ENCODE measurements at places on chromosomes 16 and 17.

GRCh38 chr17:41653892-41654677, 29.7 kb upstream of the KRT17 start:
- no peak for DNase-seq

GRCh38 chr16:15747937-15748336, 97.9 kb downstream of the NDE1 start:
- DNase-seq, result no peak

DNA sequence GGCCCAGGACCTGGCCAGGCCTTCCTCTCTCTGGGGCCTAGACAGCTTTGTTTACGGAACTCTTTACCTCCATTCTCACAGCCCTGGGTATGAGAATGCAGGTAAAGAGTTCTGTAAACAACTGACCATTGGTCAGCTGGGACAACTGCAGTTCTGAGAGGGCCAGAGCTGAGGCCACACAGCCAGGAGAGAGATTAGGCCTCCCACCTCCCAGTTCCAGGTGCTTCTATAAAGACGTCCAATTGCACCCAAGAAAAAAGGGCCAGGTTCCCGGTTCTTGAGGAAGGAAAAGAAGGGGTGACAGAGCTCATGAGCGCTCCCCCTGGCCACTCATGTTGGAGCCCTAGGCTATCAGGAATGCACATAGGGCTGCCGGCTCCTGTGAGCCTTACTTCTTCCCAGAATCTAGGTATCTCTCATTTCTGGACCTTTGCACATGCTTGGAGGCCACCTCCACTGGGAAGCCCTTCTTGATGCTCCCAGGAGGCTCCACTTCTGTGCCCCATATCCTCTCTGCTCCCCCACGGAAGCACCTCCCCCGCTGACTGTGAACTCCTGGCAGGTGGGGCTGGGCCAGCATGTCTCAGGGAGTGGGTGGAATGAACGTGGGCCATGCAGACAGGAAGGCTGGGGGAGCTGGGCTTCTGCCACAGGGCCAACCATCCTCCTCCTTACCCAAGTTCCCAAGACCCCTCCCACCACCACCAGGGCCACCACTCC, 13.1 kb downstream of the CNGB1 start:
- DNase-seq, result no peak

DNA sequence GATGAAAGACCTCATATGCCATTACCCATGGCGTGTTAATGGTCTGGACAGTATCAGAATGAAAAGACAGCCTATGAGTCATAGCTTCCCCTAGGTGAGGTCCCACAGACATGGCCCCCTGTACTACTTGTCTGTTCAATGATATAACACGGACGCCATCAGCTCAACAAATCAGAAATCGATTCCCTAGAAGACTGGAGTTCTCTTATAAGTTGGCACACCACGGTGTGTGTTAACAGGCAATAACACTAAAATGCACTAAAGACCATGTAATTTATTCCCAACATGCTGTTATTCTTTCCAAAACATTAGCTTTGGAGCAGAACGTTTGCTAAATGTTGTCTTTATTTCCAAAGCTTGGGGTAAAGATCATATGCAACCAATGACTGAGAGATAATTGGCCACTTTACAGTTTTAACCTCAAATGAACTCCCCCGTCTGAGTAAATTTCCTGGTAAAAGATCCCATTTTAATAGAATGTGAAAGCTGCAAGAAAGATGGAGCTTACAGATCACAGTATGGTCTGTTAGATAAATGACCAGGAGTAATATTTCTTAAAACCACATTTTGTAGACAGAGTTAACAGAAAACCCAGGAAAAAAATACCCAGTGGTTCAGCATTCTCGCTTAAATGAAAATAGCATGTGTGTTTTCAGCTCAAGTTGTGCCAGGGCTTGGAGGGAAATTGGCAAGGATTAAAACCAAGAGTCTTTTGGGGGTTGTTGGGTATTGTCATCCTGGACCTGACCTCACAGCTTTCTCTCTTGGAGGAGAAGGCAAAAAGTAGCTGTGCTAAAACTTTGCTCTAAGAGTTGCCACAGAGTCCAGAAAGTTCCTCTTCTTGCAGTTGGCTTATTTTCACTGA, 65.9 kb downstream of the PCTP start:
- DNase-seq, result no peak

DNA sequence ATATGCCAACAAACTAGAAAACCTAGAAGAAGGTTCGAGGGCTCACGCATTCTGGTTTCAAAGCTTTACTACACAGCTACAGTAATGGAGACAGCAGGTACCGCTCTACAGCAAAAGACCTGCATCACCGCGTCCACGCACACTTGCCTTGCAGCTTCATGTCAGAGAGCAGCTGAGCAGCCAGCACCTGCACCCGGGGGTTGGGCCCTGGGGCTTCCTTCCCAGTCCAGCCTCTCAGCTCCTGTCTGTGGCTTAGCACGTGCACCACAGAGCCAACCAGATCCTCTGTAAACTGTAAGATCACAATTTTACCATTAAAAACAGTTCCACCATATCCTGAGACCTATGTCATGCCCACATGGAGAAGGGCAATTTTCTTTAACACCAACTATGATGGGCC, 15.3 kb downstream of the MEAK7 start:
- DNase-seq, result no peak

DNA sequence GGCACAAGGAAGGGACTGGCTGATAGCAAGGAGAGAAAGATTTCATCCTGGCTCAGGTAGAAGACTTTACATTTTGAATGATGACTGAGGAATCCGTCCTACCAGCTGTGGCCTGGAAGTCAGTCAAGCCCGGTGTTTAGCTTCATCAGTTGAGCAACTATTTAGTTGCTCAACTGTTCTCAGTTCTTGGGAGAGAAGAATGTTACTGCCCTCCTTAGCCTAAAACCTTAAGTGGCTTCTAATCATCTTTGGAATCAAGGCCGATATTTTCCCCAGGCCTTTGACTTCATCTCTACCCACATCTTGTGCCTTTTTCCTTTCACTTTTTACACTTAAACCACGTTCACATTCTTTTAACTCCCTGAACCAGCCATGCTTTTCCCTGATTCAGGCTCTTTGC, 17.3 kb upstream of the RBL2 start:
- DNase-seq, result no peak

DNA sequence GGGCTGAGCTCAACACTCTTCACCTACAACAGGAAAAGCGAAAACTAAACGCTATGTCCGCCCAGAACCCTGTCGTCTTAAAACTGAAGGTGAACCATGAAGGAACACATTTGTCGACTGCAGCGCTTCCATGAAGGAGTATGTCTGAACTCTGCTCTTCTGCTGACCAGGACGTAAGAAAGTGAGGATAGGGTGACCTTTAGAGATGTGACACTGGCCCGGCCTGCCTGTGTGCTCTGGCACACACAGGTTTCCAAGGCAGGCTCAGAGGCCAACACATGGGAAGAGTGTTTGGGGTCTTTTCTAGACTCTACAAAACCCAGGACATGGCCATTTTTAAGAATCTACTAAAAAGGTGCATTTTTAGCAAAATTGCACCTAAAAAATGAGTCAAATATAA, 21.1 kb downstream of the MARF1 start:
- DNase-seq, result no peak

DNA sequence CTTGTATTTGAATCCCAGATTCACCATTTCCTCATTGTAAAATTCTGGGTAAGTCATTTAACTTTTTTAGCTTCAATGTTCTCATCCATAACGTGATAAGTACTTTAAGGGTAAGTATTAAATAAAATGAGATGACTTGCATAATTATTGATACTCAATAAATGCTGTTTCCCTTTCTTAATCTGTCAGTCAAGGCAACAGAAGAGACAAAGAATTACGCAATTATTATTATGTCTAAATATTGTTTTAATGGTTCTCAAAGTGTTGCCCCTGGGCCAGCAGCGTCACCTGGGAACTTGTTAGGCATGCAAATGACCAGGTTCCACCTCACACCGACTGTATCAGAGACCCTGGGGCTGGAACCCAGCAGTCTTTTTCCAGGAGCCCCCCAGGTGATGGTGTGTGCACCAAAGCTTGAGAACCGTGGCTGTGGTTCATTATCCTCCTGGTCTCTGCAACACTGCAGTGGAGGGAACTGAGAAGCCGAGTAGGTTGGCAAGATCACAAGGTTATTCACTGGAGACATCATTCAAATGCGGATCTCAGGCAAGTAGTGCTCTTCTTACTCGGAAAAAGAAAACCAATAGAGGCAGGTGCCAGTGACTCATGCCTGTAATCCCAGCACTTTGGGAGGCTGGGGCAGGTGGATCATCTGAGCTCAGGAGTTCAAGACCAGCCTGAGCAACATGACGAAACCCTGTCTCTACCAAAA, 43.5 kb downstream of the LYRM9 start:
- DNase-seq, result no peak

- no peak for DNase-seq
Measured at GRCh38 chr17:42853004-42853403, 2.0 kb downstream of the AOC3 start.

- no peak for DNase-seq
Measured at GRCh38 chr17:58336456-58337209, 8.0 kb upstream of the TSPOAP1 start.

DNA sequence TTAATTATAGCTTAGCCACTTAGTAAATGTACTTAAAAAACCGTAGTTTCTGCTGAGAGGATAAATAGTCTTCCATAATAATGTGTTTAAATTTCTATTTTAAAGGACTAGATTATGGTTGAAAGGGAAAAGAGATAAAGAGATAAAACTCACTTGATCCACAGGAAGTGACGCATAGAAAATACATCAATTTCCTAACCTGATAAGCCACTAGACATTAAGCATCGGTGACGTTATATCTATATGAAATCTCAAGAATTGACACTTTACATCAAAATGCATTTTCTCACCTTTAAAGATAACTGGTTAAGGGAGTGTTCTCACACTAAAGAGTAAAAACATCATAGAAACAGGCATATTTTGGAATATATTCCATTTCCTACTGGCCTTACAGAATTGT, 5.8 kb downstream of the FBXO47 start:
- no peak for DNase-seq

- no peak for DNase-seq
Measured at GRCh38 chr16:84404936-84405639, 36.8 kb downstream of the ATP2C2 start.

DNA sequence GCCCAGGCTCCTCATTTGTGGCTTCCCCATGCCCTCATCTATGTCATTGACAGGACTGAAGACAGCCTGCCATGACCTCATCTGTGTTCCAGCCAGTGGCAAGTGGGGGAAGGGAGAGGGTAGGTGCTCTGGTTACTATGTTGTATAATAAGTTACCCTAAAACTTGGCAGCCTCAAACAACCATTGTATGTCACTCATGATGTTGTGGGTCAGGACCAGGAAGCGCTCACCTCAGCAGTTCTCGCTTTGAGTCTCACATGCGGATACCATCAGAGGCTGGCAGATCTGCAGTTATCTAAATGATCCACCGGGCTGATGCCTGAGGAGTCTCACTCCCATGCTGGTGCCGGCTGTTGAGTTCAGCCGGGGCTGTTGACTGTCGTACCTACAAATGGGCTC, 89.0 kb upstream of the TMEM97 start:
- DNase-seq, result no peak

- DNase-seq, result no peak
Measured at GRCh38 chr16:50499254-50499653, 48.9 kb upstream of the NKD1 start.

GRCh38 chr17:40314584-40314956, 5.6 kb downstream of the RARA start:
- peak; percentile 68 for DNase-seq

GRCh38 chr16:59988591-59988990, 1254.5 kb upstream of the GOT2 start:
- no peak for DNase-seq

- DNase-seq, result no peak
Measured at GRCh38 chr16:72877374-72878028, 170.4 kb downstream of the ZFHX3 start.

DNA sequence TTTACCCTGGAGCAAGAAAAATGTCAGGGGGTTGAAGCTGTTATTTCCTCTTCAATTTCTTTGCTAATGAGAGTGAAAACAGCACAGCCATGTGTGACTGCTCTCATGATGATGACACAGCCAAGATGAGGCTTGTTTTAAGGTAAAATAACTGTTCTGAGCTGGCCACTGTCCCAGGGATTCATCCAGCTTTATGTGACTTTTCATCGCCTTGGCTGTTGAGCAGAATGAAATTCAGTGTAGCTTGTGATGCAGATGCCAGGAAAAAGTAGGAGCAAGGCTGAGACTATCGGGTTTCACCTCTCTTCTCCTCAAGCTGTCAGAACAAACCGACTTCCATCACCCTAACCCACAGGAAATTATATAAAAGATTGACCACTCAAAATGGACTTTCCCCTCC, 361.8 kb upstream of the CDH5 start:
- DNase-seq, result no peak

GRCh38 chr17:31311526-31311925, 2.3 kb downstream of the EVI2B start:
- no peak for DNase-seq

GRCh38 chr17:81867991-81868673, 3.0 kb downstream of the ARHGDIA start:
- no peak for DNase-seq

DNA sequence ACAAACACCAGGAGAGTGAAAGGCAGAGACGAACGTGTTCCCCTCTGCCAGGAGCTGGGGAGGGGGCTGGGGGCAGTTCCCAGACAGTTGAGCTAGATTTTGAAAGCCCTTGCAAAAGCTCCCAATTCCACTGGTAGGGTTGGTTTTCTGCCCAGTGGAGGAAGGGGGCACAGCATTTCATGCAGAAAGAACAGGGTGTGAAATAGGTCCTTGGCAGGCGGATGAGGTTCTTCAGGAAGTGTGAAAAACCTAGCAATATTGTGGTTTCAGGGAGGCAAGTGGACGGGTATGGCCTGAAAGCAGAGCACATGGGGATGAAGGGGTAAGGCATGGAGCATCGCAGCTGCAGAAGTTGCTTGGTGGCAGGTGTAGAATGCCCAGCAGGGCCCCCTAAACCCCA, 248.3 kb downstream of the KATNIP start:
- no peak for DNase-seq

GRCh38 chr17:27797390-27798091, 2.8 kb downstream of the NOS2 start:
- DNase-seq, result no peak

DNA sequence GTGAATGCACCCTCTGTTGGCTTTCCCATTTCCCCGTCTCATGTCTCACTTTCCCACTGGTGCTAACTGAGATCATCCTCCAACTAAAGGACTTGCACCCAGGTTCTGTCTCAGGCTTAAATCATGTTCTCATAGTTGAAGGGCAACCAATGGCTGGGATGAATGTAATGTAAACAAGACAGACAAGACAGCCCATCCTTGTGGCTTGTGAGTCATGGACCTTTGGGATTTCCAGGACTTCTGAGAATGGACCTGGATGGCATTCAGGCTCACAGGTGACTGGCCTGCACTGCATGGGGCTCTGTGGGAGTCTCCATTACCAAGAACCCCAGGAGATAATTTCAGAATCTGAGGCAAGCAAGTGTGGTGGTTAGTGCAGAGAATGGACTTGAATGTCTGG, 347.5 kb downstream of the HAPSTR1 start:
- DNase-seq, result no peak

- no peak for DNase-seq
Measured at GRCh38 chr17:78130437-78131101, at the start of gene TMC8. Gene TMC8, plus strand, starts transcription at chr17:78130771. Its CDS starts 818 bp downstream, at chr17:78131589.

All from AG04450 (cell line).